ENCODE measurements at places on chromosomes 3 and 15.

DNA sequence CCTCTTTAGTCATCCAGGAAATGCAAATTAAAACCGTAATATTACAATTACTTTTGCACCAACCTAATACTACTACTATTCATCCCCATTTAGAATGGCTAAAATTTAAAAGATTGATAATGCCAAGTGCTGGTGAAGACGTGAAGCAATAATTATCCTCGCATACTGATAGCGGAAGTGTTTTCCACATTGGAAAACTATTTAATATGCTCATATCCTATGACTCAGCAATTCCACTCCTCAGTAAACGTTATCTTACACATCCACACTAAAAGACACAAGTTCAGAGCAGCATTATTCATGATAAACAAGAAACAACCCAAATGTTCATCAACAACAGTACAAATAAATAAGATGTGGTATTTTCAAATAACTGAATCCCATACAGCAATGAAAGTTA, 70.6 kb downstream of the VPS13C start:
- peak; percentile 14 for DNase-seq

DNA sequence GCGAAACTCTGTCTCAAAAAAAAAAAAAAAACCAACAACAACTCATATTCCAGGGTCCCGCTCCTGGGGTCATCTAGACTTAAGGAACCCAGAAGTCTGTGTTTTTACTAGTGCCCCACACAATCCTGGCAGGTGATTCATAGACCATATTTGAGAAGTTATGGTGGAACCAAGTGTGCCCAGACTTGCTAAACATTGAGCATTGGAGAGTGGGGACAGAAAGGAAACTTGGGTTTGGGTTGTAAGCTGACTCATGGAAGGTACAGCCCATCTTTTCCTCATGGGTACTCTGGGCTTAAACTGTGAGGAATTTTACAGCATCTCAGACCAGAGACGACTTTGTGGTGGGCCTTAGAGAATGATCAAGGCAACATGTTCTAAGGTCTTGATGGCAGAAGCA, 18.3 kb upstream of the IGF2BP2 start:
- no peak for DNase-seq

- DNase-seq = peak; percentile 92
Measured at GRCh38 chr3:174440741-174441587, 418.2 kb upstream of the NAALADL2 start.

GRCh38 chr3:32147933-32148332, 41.5 kb downstream of the GPD1L start:
- no peak for DNase-seq

DNA sequence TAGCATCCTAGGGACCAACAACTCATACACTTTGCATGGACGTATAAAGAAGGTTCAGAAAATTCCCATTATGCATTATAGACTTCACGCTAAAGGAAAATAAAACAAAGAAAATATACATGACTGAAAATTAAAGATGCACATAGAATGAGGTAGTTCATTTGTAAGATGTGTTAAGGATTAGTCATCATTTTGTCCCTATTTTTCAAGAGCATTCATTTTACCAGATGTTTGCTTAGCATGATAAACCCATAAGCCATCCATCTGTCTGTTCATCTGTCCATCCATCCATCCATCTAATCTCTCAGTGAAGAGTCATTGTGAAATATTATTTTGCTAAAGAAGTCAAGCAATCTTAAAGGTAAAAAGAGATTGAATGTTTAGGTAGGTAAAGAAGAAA, 80.3 kb downstream of the TFG start:
- DNase-seq = peak; percentile 55

DNA sequence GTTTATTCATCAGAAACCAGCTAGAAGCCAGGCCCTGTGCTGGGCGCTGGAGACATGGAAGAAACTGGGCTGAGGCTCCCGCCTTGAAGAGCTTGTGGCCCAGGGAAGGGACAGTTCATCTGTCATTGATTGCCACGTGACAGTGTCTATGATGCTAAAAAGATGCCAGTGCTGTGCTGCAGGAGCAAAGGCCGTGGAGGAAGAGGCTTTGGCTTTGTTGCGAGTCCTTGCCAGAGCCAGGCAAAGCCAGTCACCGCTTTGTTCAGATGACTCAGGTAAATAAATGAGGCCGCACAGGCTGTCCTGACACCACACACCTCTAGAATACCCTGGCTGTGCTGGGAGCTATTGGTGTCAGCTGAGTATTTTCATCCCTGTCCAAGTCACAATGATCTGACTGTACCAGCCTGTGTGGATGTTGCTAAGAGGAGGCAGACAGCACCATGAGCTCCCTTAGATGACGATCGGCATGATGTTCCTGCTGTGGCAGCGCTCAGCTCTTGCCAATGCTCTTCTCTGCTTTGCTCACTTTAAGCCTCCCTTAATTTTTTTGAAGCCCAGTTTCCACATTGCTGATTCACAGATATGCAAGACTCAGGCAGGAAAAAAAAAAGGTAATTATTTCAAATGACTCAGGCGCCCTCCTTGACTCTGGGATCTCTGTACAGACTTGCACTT, 77.5 kb downstream of the CCNL1 start:
- DNase-seq = peak; percentile 86

- no peak for DNase-seq
Measured at GRCh38 chr3:193187070-193187722, 53.8 kb upstream of the PLAAT1 start.

DNA sequence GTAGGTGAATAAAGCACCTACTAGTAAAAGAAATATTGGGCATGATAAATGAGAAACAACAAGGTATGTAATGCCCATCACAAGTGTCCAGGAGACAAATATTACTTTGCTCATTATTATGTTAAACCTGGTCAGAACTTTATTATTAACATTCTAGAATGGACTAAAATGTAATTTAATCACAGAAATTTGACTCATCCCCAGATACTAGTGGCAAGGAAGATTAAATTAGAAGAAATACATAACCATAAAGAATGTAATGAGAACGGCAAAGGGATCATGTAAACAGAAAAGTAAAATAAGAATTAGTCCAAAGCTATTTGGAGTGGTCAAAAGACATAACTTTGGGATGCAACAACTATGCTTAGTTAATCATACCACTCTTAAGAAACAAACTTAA, 71.2 kb upstream of the STAC start:
- DNase-seq = no peak

DNA sequence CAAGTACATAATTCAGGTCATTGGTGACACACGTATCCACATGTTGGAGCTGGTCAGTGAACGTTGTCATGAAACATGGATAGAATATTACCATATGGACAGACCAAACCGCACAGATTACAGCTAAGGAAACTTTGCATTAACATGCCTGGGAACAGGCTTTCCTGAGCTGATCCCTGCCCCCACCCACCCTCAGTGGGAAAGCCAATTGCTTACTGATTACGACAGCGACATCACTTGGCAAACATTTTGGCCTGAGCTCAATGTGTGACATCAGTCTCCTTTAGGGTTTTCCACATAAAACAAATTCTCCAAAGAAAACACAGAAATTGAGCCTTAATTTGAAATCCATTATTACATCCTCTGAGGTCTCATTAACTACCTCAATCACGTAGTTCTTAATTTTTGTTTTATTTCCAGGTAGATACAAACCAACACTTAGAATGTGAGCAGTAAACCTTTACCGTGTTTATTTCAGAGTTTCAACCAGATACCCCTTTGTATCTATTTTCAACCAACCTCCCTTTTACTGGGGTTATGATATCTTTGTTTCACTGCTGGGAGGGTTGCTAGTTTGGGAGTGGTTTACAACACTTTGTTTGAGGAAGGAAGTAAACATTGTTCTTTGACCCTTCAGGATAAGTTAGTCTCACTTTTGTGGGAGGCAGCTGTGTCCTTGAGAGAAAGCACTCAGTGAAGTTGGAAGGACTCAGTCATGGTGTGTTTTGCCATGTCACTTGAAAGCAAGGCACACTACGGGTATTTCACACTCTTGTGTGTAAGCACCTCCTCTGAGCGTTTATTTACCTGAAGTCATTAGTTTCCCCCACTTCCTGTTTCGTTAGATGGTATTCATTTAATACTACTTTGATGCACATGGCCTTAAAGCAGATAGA, 103.1 kb downstream of the CMSS1 start:
- DNase-seq = peak; percentile 37

DNA sequence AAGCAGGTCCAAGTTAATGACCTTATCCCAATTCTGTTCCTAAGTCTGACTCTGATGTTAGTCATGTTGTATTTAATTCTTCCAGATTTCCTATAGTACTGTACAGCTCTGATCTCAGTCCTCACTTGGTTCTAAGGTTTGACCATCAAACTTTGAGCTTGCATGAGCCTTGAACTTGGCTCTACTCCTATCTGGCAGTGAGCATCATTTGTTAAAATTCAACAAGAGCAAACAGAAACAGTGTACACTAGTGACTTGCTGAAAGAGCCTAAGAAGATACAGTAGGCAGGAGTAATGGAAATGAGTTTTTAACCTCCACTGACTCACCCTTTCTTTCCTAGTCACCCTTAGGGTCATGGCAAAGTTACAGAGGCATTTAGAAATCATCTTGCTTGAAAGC, 451.1 kb upstream of the TPRG1 start:
- DNase-seq = peak; percentile 71

DNA sequence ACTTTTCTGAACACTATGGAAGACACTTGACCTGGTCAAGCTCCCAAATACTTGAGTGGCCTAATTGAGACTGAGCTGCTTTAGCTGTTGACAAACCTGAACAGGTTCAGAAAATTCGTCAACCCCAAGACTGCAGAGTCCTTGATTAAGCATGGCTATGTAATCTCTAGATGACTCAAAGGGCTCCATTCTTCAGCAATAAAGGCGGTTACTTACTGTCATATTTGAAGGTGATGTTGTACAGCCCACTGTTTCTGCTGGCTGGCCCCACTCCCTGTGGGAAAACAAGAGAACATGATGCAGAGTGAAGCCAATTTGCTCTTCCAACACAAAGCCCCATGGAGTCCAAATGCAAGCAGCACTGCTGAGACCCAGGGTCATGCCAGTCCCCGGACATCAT, 45.1 kb downstream of the IL17RD start:
- DNase-seq = no peak

GRCh38 chr15:85402195-85402881, 21.9 kb downstream of the AKAP13 start:
- peak; percentile 57 for DNase-seq

- DNase-seq = no peak
Measured at GRCh38 chr3:124621498-124621897, 108.8 kb upstream of the UMPS start.

GRCh38 chr3:9600597-9600996, 47.0 kb upstream of the LHFPL4 start:
- DNase-seq = no peak

DNA sequence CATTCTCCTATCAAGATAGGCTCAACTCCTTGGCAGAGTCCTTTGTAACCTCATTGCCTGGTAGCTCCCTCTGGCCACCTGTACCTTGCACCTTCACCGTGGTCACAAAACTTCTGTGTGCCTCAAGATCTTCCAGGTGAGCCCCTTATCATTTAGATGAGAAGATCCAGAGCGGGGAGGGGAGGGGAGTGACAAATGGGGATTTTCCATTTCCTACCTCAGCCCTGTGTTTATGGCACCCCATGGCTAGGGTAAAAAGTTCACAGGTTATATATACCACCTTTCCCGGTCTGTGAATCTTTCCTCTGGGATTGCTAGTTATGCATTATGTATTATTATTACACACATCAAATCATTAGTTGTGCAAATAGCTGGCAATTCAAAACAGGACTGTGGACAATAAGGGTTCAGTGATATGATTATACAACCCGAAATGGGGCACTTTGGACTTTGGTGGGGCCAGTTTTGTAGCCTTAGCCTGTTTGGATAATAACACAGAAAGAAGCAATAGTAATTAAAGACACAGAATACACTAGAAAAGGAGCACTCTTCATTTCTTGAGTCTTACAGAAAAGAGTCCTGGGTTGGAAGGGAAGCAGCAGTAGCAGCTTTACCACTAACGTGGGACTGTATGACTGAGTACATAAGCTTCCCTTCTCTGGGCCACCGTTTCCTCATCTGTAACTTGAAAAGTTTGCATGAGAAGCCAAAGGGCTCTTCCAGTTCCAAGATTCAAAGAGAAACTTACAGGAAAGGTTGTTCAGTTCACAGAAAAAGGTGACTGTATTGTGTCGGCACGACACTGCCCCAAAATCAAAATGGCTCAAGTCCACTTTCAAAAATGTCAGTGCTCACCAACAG, 7.1 kb downstream of the TLE3 start:
- DNase-seq = no peak

DNA sequence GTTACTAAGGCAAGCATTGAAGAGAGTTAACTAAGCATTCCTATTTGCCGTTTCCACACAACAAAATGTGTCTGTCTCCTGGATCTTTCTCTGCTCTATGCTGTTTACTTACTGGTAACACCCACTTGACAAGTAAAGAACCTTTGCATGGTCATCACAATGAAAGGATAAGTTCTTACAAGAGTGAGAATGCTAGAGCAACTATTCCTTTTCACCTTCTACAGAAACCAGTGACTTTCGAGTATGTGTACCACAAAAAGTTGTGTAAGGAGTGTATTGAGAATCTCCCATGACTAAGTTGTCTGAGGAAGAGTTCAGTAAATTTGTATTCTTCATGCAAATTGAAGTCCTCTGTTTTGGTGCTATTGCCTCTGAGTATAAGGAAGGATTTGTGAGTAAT, 10.8 kb downstream of the TIPARP start:
- DNase-seq = peak; percentile 64

- no peak for DNase-seq
Measured at GRCh38 chr3:54994111-54994513, 66.3 kb upstream of the LRTM1 start.

- no peak for DNase-seq
Measured at GRCh38 chr3:173078525-173078924, 62.5 kb downstream of the SPATA16 start.

DNA sequence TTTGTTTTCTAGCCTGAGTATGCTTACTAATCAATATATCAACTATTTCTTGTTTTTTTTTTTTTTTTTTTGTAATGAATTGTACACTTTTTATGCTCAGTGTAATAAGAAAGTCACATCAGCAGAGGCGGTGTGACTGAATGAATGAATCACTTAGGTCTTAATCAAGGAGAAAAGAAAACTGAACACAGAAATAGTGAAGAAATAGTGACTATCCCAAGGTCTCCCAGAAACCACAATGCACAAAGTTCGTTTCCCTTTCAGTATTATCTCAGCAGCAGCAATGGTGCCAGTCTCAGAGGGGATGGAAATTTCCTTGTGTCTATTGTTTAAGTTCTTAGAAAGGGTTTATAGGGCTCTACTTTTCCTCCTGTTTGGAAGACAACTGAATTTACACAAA, 80.7 kb downstream of the NR1I2 start:
- DNase-seq = no peak

DNA sequence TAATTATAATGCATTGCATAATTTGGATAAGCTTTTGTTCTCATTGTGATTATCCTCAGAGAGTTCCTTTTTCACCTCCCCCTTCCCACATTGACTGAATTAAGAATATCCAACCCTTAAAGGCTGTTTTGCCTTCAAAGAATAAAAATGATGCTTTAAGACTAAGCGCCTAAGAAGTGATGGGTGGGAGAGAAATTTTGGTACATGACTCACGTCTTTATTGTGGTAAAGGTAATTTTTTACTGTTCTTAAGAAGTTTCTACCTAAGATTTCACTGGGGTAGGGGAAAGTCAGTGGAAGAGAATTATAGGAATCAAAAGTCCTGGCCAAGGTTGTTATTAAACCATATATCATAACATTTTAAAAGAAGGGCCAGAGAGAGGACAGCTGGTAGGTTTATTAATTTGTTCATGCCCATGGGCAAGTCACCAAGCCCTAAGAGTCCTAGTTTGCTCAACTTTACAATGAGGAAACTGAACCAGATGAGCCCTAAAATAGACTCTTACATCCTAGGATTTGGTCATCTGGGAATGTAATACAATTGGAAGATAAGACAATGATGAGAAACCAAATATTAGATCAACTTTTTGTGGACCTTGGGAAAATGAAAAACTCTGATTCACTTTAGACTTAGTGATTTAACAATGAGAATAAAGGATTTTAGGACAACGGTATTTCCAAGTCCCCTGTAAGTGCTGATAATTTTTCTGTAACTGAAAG, 101.1 kb upstream of the RASGRP1 start:
- DNase-seq = no peak

Data from HCEC 1CT (cell line).